ENCODE measurements at places on chromosomes 3 and 15.
A peak's percentile ranks its signal among the peaks of the same experiment; 100 is the strongest.

DNA sequence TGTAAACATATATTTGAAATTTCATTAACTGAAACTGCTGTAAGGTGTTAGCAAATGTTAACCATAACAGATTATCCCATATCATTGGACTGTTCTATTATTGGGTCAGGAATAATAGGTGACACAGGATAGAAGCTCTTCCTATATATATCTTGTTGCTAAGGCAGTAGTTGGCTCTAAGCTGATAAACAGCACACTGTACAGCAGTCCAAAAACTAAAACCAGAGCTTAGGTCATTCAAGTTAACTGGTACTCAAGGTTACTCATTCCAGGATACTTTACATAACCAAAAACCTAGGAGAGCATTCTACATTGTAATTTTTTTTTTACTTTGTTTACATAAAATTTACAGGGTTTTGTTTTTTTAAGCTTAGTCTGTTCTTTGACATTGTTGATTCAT is 8.9 kb downstream of the DNAJC19 start:
- no peak for DNase-seq

DNA sequence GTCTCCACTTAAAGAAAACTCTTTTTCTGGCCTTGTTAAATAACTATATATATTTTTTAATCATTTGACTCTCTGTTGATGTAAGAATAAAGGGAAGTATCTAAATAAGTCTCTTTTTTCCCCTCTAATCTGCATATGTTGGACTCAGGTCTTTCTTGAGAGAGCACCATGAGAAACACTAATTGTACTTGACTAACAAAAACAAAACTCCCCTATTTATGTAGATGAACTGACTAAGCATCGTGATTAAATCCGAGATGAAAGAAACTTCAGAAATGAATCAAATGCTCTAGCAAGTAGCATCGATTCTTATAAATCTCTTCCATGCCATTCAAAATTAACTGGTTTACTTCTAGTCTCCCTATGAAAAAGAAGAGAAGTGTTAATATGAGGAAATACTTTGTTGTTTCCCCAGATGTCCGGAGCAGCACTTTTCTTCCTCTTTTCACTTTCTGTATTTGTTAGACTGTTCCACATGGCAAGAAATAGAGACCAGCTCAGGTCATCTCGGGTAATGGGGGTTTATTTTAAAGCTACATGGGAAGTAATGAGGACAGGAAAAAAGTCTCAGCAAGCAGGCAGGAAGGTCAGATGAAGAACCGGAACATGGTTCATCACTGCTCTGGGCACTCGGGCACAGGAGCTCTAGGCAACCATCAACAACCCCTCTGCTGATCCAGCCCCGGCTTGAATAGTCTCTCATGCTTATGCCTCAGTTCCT is 288.3 kb downstream of the CNTN6 start:
- DNase-seq = no peak

GRCh38 chr15:56929399-56929798 is 11.0 kb downstream of the TCF12 start:
- DNase-seq = no peak

- no peak for DNase-seq
Measured at GRCh38 chr15:43007551-43007950, 87.0 kb upstream of the TTBK2 start.

DNA sequence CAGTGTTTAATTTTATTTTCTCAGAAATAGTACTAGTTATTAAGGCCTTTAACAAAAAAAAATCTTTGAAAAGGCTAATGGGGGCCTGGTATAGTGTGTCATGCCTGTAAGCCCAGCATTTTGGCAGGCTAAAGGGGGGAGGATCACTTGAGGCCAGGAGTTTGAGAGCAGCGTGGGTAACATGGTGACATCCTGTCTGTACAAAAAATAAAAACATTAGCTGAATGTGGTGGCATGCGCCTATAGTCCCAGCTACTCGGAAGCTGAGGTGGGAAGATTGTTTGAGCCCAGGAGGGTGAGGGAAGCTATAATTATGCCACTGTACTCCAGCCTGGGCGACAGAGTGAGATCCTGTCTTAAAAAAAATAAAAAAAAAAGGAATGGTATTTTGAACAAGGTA is 61.9 kb downstream of the TRAK1 start:
- DNase-seq = no peak

DNA sequence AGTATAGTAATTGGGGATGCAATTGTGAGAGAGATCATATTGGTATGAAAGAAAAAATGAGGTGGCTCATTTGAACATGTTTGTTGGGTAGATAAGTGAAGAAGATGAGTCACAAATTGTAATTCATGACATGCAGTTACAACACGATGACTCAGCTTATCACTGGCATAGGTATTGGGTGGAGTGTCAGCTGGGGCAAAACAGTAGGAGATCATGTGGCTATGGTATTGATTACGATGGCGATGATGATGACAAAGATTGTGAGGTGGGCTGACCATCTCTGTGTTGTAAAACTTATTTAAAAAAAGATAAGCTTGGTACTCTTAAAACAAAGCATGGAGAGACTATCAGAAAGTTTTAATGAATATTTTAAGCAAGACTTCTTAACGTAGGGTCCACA is 11.6 kb upstream of the DPH6 start:
- DNase-seq = peak; percentile 66

DNA sequence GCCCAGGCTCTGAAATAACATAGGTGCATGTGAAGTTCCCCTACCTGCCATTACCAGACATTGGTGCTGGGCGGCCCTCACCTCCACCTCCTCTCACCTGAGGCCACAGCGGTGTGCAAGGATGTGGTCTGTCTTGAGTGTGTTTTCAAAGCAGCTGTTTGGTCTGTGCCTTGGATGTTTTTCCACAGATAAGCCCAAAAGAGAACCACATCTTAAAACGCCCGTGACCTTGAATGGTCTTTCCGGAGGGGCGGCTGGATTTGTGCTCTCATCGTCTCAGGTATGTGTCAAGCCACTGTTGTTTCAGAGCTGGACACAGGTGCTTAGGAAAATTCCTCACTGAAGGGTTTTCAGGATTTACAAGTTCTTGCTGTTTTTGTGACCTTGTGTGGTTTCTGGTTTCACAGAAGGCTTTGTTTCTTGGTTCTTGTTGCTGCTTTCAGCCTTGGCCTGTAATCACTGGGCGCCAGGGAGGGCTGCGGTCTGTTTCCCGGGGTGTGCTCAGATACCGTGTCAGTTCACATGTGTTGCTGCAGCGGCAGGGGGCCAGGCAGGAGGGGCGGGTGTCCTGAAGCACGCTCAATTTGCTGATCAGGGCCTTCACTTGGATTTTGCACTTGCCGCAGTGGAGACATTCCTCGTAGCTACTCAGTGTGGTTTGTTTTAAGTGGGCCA is 128.4 kb downstream of the IGF1R start:
- peak; percentile 41 for DNase-seq

GRCh38 chr3:11532931-11533391 is 110.8 kb downstream of the VGLL4 start:
- no peak for DNase-seq

GRCh38 chr3:30500666-30501399 is 105.6 kb upstream of the TGFBR2 start:
- no peak for DNase-seq

- peak; percentile 14 for DNase-seq
Measured at GRCh38 chr15:43169888-43170287, 15.3 kb upstream of the CCNDBP1 start.

GRCh38 chr15:68275165-68275746 is 2.3 kb upstream of the FEM1B start:
- no peak for DNase-seq

- DNase-seq = peak; percentile 32
Measured at GRCh38 chr3:159982442-159982974, 6.1 kb upstream of the IL12A start.

GRCh38 chr3:172167892-172168648 is 128.7 kb downstream of the FNDC3B start:
- no peak for DNase-seq

DNA sequence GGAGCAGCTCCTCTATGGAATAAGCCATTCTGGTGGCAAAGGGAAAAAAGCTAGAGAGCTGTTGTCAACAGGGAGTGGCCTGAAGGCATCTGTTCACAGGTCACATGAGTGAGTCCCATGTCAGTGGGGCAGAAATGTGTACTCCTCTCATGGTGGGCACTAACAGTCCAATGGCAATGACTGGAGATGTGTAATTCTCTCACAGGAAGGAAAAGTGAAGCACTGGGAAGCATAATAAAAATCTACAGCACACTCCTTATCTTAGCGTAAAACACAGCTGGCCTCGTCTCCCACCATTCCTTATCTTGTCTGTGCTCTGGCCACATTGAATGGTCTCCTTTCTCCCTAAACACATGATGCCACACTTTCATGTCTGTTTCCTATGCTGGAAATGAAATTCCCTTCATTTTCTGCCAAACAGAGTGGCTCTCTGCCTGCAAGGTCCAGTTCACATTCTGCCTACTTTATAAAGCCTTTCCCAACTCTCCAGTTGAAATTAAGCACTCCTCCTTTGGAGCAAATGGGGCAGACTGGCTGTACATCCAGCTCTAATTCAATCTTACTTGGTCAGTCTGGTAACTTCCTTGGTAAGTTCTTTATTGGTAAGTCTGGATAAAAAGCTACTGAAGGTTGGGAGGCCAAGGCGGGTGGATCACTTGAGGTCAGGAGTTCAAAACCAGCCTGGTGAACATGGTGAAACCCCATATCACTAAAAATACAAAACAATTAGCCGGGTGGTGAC is 139.8 kb downstream of the RPL22L1 start:
- peak; percentile 67 for DNase-seq

GRCh38 chr3:143720381-143720780 is 127.9 kb downstream of the SLC9A9 start:
- no peak for DNase-seq

- no peak for DNase-seq
Measured at GRCh38 chr3:162348912-162349311, 852.3 kb downstream of the OTOL1 start.

DNA sequence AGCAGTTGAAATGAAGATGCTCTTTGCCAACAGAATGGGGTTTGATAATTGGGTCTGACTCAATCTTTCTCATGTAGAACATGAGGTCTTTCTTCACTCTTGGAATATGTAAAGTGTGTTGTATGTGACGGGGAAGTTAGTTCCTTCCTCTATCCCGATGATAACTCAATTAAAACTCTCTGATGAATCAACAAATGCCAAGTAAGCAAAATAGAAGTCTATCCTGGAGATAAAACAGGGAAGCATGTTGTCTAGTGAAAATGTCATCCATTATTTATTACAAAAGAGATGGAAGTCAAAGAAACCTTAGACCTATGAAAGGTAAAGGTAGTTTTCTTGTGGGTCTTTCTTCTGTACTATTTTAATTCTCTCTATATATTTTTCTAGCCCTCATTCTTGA is 274.2 kb upstream of the ARRDC4 start:
- no peak for DNase-seq

DNA sequence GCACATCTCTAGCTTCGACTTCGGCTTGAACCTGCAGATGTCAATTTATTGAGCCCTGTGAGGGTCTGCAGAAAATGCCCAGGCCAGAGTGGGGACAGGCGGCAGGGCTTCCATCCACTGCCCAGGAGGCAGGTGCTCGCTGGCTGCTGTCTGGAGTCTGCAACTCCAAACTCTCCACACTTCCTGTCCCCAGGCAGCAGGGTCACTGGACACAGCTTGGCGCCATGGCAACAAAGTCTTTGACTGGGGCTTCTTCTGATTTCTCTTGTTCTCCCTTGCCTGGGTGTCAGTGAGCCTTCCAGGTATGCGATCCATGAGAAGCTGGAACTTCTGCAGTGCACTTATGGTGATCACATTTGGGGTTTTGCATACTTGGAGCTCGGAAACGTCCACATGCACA is 33.5 kb downstream of the SV2B start:
- DNase-seq = peak; percentile 28

GRCh38 chr15:73139744-73140553 is 87.7 kb downstream of the NEO1 start:
- DNase-seq = no peak

GRCh38 chr3:118000219-118000618 is 1034.4 kb downstream of the IGSF11 start:
- no peak for DNase-seq

GRCh38 chr15:52804526-52805081 is 14.5 kb upstream of the ONECUT1 start:
- DNase-seq = peak; percentile 62

DNA sequence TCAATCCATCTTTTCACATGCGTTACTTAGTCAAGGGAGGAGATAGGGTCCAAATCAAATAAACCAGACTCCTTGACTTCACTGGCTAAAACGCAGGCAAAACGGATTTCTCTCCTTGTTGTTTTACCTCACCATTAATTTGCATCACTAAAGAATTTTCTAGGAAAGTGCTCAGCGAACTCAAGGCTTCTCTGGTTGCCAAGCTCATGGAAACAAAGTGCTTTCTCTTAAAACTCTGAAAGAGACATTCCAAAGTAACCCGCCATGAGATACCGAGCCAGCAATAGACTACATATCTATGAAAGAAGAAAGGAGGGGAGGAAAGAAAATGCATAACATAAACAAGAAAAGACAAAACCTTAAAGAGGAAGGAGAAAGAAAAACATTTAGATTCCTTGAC is 211.7 kb upstream of the WNT5A start:
- peak; percentile 36 for DNase-seq

- DNase-seq = peak; percentile 9
Measured at GRCh38 chr15:34436126-34436955, 1.3 kb downstream of the GOLGA8A start.

- no peak for DNase-seq
Measured at GRCh38 chr3:63934041-63934866, 22.1 kb upstream of the SCAANT1 start.

- peak; percentile 68 for DNase-seq
Measured at GRCh38 chr15:99981839-99982658, 248.8 kb upstream of the LYSMD4 start.

DNA sequence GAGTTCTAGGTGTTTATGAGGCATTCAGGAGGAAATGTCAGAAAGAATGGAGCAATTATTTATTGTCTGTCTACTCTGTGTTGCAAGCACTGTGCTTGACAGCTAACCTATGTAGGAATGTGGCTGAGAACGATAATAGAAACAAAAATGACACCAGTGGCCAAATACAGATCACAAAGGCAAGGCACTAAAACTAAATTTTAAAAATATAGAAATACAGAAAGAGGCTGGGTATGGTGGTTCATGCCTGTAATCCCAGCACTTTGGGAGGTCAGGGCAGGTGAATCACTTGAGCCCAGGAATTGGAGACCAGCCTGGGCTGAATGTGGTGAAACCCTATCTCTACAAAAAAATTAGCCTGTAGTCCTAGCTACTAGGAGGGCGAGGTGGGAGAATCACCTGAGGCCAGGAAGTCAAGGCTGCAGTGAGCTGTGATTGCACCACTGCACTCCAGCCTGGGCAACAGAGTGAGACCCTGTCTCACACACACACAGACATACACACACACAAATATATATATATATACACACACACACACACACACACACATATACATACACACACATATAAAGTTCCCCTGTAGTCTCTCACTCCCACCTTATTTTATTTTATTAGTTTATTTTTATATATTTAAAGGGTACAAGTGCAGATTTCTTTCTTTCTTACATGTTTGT is 6.0 kb downstream of the PRKCI start:
- no peak for DNase-seq

DNA sequence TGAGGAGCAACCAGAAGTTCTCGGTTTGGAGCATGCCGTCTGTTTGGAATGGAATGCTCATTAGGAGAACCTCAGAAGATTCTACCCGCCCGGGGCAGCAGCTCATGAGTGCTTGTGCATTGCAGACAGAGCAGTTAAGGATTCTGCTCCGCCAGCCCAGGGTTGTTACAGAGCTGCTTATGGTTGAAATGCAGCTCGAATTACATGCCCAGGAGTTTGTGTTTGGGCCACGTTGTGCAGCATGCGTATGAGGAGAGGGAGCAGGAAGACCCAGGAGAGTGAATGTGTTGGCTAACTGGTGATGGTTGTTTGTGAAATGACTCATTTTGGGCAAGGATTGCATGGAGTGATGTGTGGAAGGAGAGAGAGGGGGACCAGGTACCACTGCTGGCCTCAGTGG is 9.0 kb downstream of the FGD5 start:
- DNase-seq = no peak

GRCh38 chr3:191296041-191296541 is 33.1 kb upstream of the CCDC50 start:
- DNase-seq = no peak

Measured in mesendoderm (in vitro differentiated cells).